ENCODE measurements at places on chromosomes 1 and 21.

DNA sequence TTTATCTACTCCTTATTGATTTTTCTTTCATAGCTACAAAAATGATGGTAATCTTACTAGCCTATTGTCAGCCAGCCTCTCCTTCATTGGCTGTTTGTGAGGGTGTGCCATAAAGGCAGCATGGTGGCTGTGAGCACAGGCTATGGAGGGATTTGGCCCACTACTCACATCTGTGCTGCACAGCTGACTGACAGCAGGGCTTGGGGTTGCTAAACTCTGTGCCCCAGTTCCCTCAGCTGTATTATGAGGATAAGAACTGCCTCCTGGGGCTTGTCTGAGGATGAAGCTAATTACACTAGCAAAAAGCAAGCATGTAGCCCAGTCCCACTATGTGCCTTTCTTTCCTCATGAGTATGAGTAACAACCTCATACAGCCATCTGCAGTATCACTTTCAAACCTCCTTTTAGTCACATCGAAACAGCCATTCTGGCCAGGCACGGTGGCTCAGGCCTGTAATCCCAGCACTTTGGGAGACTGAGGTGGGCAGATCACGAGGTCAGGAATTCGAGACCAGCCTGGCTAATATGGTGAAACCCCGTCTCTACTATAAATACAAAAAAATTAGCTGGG lies 66.2 kb downstream of the COQ8A start:
- no peak overlapping the region for H3K27ac ChIP-seq
- H3K36me3 ChIP-seq: no peaks in the 10 kb centered on the region
- H3K4me1 ChIP-seq: no peaks in the 10 kb centered on the region
- H3K27me3 ChIP-seq: no peaks in the 10 kb centered on the region

DNA sequence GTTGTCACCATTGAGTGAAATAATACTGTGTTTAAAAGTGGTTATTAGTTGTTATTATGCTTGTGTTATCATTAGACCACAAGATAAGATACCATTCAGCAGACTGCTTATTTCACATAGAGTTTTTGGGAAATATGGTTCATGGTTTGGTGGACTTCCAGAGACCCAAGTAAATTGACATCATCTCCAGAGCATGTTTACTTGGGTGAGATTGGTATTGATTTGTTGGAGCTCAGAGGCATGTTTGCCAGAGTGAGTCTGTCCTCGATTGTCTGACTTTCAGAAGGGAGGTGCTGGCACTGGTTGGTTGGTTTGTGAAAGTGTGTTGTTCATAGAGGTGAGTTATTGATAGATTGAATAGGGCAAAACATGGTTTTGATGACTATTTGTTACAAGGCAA lies 291.4 kb downstream of the TGFB2 start:
- no peak overlapping the region for H3K4me3 ChIP-seq
- H3K27me3 ChIP-seq: no peaks in the 10 kb centered on the region
- H3K27ac ChIP-seq: no peak overlapping the region
- no peaks in the 10 kb centered on the region for H3K4me1 ChIP-seq

DNA sequence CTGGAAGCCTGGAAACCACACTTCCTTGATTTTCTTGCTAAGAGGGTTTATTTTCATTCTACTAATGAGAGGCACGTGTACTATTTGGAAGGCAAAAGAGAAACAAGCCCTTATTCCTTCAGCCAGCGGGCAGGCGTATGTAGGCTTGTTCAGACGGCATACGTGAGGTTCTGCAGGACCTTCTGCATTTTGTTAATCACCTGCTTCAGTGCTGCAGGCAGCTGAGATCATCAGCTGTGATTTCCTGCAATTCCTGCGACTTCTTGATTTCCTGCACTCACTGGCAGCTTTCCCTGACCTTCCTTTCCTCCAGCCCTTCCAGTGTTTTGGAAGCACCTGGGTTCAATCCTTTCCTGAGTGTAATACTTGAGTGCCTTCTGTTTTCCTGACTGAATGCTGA lies 43.4 kb downstream of the TSNAX start:
- no peak for DNase-seq
- H3K27me3 ChIP-seq: no peaks in the 10 kb centered on the region
- H3K27ac ChIP-seq: no peak overlapping the region
- H3K4me1 ChIP-seq: no peaks in the 10 kb centered on the region

DNA sequence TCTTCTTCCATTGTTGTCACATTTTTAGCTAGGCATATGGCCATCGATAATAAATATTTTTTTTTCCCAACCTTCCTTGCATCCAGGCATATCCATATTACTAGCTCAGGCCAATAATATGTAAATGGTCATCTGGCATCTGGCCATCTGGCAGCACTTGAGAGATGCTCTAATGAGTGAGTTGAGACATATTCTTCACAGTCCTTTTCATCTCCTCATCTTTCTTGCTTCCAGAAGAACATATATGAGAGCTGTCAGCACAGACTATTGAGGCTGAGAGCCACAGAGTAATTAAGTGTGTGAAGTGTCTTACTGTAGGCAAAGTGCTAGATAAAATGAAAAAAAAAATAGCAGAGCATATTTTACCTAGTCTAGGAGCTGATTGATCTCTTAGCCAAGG lies 628.4 kb upstream of the TMPRSS15 start:
- H3K4me3 ChIP-seq: no peak overlapping the region
- H3K27me3 ChIP-seq: no peaks in the 10 kb centered on the region
- no peak overlapping the region for H3K27ac ChIP-seq
- no peaks in the 10 kb centered on the region for H3K4me1 ChIP-seq

DNA sequence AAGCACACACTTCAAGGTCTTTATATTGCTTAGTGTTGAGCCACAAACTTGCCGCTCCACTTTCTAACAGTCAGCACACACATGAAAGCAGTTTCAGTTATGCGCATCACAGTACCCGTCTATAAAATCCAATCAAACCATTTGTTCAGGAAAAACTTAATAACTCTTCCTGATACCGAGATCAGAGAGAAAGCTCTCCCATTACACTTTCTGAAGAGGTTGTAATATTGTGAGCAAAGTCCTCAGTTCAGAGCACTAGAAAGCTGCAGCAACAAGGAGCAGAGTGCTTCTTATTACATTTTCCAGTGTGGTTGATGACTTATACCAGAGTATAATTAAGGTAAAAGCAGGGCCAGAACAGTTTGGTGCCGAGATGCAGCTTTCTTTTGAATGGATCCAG lies 102.8 kb upstream of the F3 start:
- no peak for DNase-seq
- no peak overlapping the region for H3K4me3 ChIP-seq
- no peaks in the 10 kb centered on the region for H3K27me3 ChIP-seq
- H3K4me1 ChIP-seq: no peaks in the 10 kb centered on the region
- no peaks in the 10 kb centered on the region for H3K36me3 ChIP-seq

GRCh38 chr1:234731569-234732085 lies 121.6 kb upstream of the IRF2BP2 start:
- peaks cover 9% of the 10 kb centered on the region for H3K4me1 ChIP-seq
- no peak overlapping the region for H3K27ac ChIP-seq
- H3K36me3 ChIP-seq: no peaks in the 10 kb centered on the region

DNA sequence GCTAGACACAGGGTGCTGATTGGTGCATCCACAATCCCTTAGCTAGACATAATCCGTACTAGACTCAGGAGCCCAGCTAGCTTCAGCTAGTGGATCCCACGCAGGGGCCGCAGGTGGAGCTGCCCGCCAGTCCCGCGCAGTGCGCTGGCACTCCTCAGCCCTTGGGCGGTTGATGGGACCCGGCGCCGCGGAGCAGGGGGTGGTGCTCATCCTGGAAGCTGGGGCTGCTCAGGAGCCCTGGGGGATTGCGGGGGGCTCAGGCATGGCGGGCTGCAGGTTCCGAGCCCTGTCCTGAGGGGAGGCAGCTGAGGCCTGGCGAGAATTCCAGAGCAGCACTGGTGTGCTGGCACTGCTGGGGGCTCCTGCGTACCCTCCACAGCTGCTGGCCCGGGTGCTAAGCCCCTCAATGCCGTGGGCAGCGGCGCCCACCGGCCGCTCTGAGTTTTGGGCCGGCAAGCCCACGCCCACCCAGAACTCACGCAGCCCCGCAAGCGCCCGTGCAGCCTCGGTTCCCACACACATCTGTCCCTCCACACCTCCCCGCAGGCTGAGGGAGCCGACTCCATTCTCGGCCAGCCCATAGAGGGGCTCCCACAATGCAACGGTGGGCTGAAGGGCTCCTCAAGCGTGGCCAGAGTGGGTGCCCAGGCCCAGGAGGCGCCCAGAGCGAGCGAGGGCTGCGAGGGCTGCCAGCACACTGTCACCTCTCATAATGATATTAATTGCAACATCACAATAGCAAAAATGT lies 87.4 kb downstream of the CRB1 start:
- no peaks in the 10 kb centered on the region for H3K27me3 ChIP-seq
- H3K4me1 ChIP-seq: no peaks in the 10 kb centered on the region
- H3K27ac ChIP-seq: no peak overlapping the region
- H3K36me3 ChIP-seq: no peaks in the 10 kb centered on the region
- no peak for DNase-seq

GRCh38 chr1:66492424-66492823 lies 41.5 kb upstream of the SGIP1 start:
- DNase-seq: no peak
- H3K4me1 ChIP-seq: no peaks in the 10 kb centered on the region
- H3K36me3 ChIP-seq: no peaks in the 10 kb centered on the region

GRCh38 chr1:235138821-235139220 lies 10.2 kb upstream of the TOMM20 start:
- no peaks in the 10 kb centered on the region for H3K27me3 ChIP-seq
- no peak for DNase-seq
- no peak overlapping the region for H3K4me3 ChIP-seq
- H3K36me3 ChIP-seq: no peaks in the 10 kb centered on the region
- H3K4me1 ChIP-seq: no peaks in the 10 kb centered on the region
